ENCODE measurements at places on chromosomes 16 and 17.
A peak's percentile ranks its signal among the peaks of the same experiment; 100 is the strongest.

- no peak for DNase-seq
Observed at GRCh38 chr17:20077978-20078685, 69.0 kb downstream of the SPECC1 start.

DNA sequence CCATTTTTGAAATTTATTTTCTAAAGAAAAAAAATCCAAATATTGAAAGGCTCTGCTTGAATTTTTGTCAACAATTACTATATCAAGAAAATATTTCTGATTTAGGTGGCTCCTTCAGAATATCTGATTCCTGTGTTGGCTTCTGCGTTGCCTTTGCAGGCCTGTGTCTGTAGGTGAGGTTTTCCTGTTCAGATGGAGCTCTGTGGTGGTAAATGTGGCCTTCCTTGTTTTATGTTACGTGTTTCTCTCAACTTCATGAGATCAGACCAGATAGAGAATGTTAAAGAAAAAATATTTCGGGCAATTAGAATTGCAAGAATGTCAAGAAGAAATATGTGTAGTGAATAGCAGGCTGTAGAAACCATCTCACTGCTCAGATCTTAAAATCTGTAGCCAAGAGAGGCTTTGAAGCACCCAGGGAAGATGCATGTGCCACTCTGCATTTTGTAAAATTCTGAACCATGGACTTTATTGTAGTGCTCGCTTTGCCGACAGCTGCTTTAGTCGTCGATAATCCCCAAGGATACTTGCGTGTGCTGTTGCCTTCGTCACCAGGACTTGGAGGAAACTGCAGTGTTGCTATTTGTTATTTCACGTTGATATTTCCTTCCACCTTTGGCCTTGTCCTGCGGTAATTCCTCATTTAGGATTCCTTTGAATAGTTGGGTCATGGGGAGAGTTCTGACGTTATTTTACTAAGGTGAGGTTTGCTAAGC is 69.9 kb downstream of the RPTOR start:
- no peak for DNase-seq

GRCh38 chr16:57372372-57373116 is at the start of gene CX3CL1:
TSS of gene CX3CL1 (plus strand) at chr16:57372490. CDS start at chr16:57372569, 79 bp downstream.
- no peak for DNase-seq

DNA sequence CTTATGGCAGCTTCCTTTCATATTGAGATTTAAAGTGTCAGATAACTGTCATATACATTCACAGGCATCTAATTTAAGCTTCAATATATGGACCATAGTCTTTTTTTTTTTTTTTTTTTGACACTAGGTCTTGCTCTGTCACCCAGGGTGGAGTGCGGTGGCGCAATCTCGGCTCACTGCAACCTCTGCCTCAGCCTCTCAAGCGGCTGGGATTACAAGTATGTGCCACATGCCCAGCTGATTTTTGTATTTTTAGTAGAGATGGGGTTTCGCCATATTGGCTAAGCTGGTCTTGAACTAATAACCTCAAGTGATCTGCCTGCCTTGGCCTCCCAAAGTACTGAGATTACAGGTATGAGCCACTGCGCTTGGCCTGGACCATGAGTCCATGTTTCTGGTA is 13.6 kb downstream of the CEP95 start:
- no peak for DNase-seq

GRCh38 chr17:67606896-67607604 is 110.7 kb upstream of the NOL11 start:
- no peak for DNase-seq

GRCh38 chr17:5816491-5817070 is 232.3 kb upstream of the NLRP1 start:
- no peak for DNase-seq

DNA sequence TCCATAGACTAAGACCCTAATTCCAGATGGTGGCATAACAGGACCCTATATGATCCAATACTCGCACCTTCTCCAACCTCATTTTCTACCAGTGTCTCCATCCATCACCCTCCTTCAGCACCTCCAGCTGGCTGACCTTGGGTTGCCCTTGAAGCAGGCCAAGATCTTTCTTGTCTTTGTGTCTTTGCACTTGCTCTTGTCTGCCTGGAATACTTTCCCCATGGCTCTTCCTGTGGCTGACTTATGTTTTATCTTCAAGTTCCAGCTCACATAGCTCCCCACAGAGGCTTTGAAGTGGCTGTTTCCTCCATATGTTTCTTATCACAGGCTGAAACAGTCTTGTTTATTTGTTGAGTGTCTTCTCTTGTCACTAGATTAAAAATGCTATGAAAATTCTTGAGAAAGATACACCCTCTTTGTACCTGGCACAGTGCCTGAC is 29.6 kb upstream of the MMD start:
- no peak for DNase-seq

- DNase-seq = no peak
Observed at GRCh38 chr16:85825326-85825725, 25.8 kb downstream of the COX4I1 start.

DNA sequence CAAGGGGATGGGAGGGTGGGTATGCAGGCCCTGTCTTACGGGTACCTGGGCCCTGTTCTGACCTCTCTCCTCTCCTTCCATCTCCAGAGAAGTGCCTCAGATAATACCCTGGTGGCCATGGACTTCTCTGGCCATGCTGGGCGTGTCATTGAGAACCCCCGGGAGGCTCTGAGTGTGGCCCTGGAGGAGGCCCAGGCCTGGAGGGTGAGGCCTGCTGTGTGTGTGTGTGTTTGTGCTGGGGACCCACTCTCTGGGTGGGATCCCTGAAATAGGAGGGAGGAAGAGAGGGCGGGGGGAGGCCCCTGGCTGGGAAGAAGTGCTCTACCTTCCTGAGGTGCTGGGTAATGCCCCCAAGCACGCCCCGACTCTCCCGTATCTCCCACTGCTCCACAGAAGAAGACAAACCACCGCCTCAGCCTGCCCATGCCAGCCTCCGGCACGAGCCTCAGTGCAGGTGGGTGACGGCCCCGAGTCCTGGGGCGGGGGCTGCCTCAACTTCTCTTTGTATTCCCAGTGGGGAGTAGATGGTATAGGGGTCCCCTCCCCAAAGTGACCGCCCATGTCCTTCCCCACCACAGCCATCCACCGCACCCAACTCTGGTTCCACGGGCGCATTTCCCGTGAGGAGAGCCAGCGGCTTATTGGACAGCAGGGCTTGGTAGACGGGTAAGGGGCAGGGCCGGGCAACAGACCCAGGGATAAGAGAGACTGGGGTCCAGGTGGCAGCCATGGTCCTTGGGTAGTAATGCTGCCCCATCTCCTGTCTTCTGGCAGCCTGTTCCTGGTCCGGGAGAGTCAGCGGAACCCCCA is 7.8 kb downstream of the GRB7 start:
- DNase-seq = no peak

- no peak for DNase-seq
Observed at GRCh38 chr17:81434072-81434471, 38.8 kb downstream of the BAHCC1 start.

- DNase-seq = no peak
Observed at GRCh38 chr16:58022601-58023371, 2.8 kb upstream of the MMP15 start.

DNA sequence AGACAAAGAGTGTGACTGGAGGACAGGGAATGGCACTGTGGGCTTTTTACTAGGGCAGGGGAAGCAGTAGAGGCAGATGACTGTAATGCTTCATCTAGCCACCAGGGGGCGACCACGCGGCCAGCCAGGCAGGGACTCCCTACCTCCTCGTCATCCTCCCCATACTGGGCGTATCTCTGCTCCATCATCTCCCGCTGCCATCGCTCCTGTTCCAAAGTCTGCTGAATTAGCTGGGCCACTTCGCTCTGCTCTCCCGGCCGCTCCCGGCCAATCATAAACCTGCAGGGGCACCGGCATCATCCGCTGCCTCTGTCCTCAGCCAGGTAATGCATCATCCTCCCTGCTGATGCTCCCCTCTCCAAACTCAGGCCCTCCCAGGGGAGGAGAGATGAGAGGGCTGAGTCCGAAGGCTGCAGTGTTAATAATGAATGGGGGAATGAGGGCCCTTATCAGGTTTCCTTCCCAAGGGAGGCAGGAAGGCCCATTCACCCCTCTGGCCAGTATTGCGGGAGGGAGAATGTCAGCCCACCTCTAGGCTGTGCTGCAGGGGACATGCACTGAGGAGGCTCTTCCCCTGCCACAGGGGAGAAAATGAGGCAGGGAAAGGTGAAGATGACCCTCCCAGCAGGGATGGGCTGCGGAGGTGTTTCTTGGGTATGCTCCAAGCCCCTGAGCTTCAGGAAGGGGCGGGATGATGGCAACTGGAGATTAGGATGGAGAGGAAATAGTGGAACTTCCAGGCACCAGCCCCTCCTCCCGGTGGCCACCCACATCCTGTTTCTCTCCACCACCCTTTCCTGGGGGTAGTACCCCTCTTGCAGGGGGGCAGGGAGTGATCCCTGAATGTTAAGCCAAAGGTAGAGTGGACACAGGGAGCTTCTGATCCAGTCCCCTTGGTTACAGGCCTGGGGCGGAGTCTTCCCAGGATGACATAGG is 10.3 kb upstream of the SAMD14 start:
- peak; percentile 34 for DNase-seq

DNA sequence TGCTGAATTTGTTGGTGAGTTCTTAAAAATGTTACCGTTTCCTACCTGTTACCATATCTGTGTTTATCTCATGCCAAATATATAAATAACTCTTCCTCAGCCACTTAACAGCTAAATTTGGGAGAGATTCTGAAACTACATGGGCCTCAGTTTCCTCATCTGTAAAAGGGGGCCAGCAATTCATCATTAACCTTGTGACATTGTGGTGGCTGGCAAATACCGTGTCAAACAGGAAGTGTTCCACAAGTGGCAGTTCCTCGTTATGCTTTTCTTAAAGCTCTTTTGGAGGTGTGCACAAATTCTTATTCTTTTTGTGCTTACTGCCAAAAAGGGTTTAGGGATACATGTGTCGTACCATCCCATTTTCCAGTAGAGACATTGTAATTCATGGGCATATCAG is 220.4 kb upstream of the CACNG5 start:
- no peak for DNase-seq

DNA sequence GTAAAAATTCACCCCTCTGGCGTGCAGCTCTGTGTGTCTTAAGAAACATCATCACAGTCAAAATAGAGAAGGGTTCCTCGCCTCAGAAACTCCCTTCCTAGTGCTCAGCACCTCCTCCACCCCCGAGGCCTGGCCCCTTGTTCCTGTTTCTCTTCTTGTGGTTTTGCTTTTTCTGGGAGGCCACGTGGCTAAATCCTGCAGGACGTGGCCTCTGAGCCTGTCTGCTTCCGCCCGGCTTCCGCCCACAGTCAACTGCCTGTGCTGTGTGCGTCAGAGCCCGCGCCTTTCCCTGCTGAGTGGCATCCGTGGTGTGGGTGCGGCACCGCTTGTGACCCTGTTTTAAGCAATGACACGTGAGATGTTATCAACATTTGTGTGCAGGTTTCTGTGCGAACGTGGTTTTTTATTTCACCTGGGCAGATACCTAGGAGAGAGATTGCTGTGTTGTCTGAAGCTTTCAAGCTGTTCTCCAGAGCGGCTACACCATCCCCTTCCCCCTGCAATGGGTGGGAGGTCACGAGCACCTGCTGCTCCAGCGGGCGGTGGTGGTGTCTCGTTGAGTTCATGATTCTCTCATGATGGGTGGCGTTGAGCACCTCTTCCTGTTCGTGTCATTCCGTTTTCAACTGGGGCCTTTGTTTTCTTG is 21.7 kb downstream of the ACSF3 start:
- no peak for DNase-seq

DNA sequence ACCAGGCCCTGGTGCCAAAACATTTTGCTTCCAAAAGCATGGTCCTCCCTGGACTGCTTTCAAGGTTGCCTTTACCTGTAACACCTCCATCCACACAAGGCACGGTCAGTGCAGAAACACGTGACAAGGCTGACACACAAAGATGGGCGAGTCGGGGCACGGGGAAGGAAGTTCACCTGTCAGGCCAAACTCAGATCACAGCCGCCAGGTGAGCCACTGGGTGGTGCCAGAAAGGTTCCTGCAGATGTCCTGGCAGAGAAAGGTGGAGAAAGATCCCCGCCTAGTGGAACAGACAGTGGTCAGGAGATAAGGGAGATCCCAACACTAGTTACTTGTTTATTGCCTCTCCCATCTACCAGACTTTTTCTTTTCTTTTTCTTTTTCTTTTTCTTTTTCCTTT is 155.3 kb downstream of the AIPL1 start:
- no peak for DNase-seq

Data from cerebellar nuclear complex (tissue), 1 donor.